Astrocyte (in vitro differentiated cells and primary cell): ENCODE measurements at places on chromosomes 12 and 14.

- no peak for DNase-seq
These were observed 28.8 kb downstream of the CLEC1A start for GRCh38 chr12:10069976-10070375.

DNA sequence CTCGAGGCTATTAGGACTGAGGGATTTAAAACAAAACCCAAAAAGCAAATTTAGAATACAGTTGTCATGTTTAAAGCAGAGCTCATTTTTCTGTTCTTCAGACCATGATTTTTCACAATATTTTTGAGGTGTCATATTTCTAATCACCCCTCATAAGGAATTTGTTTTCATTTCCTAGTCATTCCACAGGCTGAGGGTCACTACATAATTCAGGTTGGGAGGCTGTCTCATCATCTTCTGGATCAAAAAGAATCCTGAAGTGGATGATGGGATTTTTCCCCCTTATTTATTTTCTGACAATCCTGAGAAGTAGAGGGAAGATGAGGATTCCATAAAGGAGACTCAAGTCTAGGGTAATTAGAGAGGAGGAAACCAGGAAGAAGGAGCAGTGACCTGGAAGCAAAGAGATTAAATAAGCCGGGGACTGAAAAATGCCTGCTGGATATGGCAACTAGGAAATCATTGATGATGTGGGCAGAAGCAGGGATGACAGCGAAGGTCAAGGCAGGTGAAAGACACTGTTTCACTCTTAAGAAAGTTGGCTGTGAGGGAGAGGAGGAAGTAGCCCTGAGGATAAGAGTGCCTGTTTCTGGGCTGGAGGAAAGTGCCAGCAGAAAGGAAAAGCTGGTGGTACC, 9.0 kb upstream of the PCNX1 start:
- DNase-seq = no peak

GRCh38 chr12:30630076-30630978, 65.3 kb downstream of the IPO8 start:
- no peak for DNase-seq

DNA sequence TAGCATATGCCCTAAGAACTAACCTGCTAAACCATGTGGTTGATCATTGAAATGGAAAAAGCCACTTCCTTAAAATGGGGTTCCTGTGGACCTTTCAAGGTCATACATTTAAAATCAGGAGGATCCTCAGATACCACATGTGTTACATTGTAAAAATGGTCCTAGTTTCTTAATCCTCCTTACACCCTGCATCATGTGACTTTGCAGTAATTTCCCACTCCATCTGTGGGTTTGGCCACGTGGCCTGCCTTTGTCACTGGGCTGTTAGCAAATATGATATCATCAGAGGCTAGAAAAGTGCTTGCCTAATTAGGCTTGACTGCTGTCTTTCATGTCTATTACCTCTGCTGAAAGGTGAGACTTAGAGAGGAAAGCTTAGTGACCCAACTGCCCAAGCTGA, 70.7 kb downstream of the CMKLR1 start:
- no peak for DNase-seq

GRCh38 chr14:91059576-91060350, 678 bp downstream of the RPS6KA5 start:
- no peak for DNase-seq

DNA sequence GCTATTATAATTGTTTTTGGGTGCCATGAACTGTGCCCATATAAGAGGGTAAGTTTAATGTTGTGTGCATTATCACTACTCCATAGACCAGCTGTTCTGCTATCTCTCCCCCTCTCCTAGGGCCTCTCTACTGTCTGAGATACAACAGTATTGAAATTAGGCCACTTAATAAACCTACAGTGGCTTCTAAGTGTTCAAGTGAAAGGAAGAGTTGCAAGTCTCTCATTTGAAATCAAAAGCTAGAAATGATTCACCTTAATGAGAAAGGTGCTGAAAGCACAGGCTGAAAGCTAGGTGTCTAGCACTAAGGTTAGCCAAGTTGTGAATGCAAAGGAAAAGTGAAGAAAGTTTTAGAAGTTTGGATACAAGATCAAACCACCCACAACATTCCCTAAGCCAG, 168.0 kb downstream of the SLC16A7 start:
- no peak for DNase-seq

GRCh38 chr12:52716061-52716460, 12.7 kb upstream of the KRT77 start:
- no peak for DNase-seq
